BE2C (cell line): ENCODE measurements at places on chromosomes 5 and 9.

DNA sequence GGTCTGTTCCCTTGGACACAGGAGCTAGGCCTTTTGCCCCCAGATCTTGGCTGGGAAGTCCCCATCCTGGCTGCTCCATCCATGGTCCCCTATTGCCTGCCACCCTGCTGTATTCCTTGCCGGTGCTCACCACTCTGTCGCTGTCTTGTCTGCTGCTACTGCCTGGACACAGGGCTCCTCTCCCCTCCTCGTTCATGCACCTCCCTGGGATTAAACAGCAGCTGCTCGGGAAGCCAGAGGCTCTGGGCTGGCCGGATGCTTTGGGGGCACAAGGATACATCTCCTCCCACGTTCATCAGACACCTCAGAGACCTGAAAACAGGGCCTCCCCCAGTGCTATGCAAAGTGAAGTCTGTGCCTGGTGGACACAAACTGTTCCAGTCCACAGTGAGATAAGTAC lies 110.4 kb downstream of the ZNF354C start:
- DNase-seq: no peak

GRCh38 chr5:124865603-124866354 lies 119.3 kb upstream of the ZNF608 start:
- DNase-seq: no peak

DNA sequence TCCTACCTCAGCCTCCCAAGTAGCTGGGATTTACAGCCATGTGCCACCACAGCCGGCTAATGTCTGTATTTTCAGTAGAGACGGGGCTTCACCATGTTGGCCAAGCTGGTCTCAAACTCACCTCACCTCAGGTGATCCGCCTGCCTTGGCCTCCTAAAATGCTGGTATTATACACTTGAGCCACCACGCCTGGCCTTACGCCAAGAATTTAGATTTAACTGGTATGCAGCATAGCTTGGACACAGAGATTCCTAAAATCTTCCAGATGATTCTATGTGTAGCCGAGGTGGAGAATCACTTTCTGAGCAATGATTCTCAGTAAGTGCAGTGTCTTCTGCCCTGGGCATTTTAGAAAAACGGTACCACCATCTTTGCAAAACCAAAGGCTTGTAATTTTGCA lies 74.1 kb downstream of the HABP4 start:
- no peak for DNase-seq

DNA sequence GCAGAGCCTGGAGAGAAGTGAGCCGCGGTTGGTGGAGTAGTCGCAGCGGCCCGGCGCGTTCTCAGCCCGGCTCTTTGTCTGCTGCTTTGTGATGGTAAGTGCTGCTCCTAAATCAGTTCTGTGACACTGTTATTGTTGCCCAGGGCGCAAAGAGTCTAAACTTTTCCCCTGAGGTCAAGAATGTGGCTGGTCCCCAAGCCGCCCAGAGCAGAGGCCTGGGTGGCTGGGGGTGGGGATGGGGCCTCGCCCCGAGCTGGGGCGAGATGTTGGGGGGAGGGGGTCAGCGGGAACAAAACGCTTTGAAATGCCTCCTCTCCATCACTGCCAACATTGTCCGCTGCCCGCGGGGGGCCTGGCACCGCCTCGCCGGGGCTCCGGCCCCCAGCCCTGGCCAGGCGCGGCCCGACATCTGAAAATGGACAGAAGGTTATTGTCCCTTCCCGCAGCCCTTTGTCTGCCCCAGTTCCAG lies 11.7 kb upstream of the CERCAM start:
- DNase-seq: no peak

- DNase-seq: peak; percentile 18
Measured at GRCh38 chr5:107501965-107502675, 168.6 kb downstream of the EFNA5 start.

DNA sequence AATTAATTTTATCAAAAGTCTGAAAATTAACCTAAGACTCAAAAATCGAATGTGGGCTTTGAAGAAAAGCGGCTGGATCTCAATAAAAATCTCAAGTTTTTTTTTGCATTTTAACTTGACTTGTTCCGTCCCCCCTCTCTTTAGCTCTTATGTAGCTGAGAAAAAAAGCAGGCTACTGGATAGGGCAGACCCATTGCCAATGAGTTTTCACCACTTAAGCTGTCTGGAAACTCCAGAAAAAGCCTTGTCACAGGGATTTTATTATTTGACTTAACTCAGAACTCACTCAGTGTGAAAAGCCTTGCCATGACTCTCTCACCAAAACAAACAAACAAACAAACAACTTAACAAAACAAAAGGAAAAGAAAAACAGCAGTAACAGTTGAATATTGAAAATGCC lies 247.4 kb downstream of the CDH9 start:
- DNase-seq: no peak
